HuH-7 (cell line): ENCODE measurements at places on chromosomes 7 and 10.
A peak's percentile ranks its signal among the peaks of the same experiment; 100 is the strongest.

GRCh38 chr10:123945325-123945920 lies 53.8 kb upstream of the CPXM2 start:
- DNase-seq = no peak

- DNase-seq = no peak
Measured at GRCh38 chr10:75505840-75506506, 74.5 kb downstream of the LRMDA start.

DNA sequence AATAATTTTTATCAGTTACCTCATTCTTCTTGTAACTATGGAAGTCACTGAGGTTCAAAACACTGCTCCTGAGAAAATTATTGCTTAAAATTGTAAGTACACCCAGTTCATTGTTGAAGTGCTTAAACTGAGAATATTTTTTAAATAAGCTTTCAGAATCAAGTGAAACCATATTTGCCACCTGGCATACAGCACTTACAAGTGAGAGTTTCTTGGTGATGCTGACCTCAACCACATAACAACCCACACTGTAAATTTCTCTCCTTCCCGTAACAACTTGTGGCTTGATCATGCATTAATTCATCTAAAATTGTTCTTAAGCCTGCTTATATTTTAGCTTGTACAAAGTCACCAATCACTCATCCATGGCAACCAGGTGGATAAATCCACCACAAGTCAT lies 34.0 kb downstream of the IMMP2L start:
- DNase-seq = no peak

DNA sequence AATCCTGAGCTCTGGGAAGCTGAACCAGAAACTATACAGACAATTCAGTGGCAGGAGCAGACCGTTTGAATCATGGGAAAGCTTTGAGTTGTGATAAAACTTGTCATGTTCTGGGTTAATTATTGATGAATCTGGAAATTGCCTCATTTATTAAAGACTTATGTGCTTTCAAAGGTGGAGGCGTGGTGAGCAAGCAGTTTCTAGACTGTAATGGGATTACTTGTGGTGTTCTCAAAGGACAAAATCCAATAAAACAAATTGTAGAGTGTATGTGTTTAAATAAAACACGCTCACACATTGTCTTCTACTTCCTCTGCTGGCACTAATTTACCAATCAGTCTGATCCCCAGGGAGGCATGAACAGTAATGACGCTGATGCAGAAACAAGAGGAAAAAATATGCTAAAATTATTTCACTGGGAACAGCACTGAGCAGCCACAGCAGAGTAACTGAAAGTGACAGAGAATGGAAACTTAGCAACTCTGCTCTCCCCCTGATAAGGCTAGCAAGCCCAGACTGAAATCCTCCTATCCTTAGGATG lies 25.1 kb downstream of the PARD3 start:
- DNase-seq = peak; percentile 64

DNA sequence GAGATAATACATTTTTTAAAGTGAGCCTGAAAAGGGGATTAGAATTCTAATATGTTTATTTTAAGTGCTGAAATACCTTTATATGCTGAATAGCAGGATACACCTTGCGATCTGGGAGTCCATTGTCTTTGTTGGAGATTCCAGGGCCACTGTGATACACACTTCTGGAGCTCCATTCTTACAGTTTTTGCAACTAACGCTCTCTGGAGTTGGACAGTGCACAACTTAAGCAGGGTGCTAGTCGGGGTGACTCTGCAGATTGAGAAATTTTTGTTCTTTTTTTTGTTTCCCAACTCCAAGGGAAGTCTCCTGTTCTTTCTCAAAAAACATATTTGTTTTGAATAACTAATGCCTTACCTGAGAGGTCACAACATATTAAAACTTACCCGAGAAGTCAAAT lies 23.7 kb upstream of the POU6F2 start:
- no peak for DNase-seq

GRCh38 chr10:126798649-126799048 lies 106.6 kb upstream of the DOCK1 start:
- no peak for DNase-seq
